T-helper 1 cell (primary cell): ENCODE measurements at places on chromosomes 5 and 9.

GRCh38 chr9:98745470-98745869, 36.7 kb upstream of the GABBR2 start:
- DNase-seq, result no peak

DNA sequence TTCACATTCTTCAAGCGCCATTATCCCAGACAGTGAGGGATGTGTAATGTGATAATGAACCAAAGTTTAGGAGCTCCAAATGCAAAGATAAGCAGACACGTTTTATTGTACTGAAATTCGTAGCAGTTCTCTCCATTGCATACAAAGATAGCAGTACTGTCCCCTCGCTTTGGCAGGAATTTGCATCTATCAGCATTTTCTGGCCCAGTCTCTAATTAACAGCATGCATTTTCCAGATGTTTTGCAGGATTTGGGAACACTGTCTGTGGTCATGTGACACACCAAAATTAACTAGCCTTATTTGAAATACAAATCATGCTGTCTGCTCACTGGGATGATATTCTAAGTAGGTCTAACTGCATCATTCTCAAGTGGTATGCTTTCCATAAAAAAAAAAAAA, 235.9 kb upstream of the TRPM3 start:
- DNase-seq, result no peak

GRCh38 chr9:115593587-115594091, 475.7 kb upstream of the TNC start:
- DNase-seq, result no peak

- DNase-seq, result no peak
Measured at GRCh38 chr9:36457836-36458429, 57.9 kb upstream of the RNF38 start.

GRCh38 chr9:106707291-106707690, 155.7 kb upstream of the ZNF462 start:
- DNase-seq, result no peak

DNA sequence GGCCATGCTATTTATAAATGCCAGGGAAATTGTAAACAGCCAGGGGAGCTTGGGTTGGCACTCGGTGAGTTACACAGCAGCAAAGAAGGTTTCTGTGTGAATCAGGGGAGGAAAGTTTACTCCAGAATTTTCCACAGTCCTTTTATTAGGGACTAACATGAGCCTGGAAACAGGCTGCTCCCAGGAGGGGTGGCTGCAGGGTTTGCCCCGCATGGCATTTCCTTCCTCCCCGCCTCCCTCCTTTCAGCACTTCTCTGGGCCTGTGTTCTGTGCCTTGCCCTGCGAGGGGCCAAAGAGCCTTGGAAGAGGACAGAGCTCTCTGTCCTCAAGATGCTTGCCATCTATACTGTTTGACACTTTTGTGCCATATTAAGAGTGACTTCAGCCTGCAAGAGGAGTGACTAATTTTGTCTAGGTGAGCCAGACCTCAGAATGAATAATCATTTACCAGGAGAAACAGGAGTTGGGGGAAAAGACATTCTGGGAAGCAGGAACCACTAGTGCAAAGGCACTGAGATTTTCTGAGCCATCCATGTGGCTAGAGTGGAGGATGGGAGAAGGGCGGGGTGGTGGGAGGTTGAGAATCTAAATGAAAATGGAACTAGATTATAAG, 1.8 kb downstream of the GSN start:
- no peak for DNase-seq

- no peak for DNase-seq
Measured at GRCh38 chr5:151295138-151295537, 8.4 kb downstream of the SLC36A3 start.

DNA sequence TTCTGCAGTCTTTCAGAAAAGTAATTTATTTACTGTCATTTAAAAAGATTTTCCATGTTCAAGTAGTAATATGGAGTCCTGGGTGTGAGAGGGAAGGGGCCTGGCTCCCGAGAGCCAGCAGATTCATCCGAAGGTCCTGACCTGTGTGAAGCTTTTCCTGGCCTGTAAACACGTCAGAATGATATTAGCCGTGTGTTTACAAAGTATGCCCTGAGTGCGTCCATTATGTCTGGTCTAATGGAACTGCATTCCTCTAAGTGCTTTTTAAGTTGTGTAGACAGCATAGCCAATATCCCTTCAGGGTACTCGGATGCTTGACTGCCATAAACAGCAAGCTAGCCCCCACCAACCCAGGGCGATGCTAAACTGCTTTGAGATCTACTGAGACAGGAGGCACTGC, 495.2 kb downstream of the AGTPBP1 start:
- no peak for DNase-seq

GRCh38 chr9:129548571-129549135, 72.2 kb downstream of the C9orf50 start:
- no peak for DNase-seq

- DNase-seq, result no peak
Measured at GRCh38 chr5:132055441-132055807, 5.0 kb upstream of the IL3 start.

GRCh38 chr9:99162759-99163364, 57.9 kb downstream of the TGFBR1 start:
- no peak for DNase-seq

- peak; percentile 58 for DNase-seq
Measured at GRCh38 chr5:159316519-159317383, 13.5 kb downstream of the IL12B start.

DNA sequence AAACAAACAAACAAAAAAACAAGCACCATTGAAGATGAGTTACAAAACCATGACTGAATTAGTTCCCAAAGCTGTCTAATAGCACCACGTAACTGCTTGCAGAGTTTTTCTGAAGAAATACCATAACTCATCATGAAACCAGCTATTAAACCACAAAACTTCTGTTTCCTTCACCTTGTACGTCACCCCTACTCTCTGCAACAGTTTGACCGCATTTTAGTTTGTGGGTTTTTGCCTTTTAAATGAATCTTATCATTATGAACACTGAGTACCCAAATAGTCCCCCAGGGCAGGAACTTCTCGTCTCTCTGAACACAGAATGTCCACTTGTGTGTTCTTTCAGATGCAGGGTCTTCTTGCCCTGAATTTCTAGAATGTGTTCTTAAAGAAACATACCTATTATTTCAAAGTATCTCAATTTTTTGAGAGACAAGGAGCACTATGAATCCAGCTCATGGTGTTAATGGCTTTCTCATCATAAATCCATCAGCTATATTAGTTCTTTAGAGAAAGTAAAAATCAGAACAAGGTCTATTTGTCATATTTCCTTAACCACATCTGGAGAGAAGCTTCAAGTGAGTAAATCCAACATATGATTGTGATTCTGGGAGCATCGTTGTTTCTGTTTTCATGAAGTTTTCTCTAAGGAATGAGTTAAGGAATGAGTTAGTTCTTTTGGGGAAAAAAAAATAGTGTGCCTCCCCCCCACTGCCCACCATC, 210.6 kb downstream of the AUH start:
- DNase-seq, result no peak

- DNase-seq, result no peak
Measured at GRCh38 chr9:38006163-38006562, 62.9 kb downstream of the SHB start.

GRCh38 chr5:123807177-123807945, 295.4 kb downstream of the CSNK1G3 start:
- no peak for DNase-seq

DNA sequence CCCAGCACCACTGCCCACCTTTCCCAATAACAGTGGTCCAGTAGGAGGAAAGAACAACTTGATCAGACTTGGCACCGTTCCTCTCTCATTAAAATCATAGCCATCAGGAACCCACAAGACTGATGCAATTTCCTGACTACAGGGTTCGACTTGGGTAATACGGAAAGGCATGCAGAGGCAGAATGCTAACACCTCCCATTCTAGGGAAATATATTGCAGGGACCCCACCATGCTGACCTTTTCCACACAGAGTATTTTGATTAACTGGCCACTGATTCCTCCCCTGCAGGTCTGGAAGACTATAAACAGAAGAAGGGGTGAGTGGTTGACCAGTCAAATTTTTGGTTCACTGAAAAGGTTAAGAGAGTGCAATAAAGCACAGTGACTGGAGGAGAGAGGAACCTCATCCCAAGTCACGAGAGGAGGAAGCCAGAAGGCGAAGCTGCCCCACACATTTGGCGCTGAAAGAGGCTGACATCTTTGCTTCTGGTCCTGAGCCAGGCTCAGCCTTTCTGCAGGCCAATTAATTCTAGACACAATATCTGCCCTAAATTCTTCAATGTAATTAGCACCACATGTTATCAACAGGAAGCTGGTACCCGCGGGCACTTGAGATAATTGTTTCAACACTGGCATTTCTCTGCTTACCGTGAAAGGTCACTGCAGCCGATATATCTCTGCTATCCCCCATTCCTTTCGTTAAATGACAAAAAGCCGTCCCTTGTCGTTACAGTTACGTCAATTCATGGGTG, 64.7 kb upstream of the SPOCK1 start:
- no peak for DNase-seq

GRCh38 chr5:179497636-179498340, 52.6 kb upstream of the RUFY1 start:
- DNase-seq, result no peak

DNA sequence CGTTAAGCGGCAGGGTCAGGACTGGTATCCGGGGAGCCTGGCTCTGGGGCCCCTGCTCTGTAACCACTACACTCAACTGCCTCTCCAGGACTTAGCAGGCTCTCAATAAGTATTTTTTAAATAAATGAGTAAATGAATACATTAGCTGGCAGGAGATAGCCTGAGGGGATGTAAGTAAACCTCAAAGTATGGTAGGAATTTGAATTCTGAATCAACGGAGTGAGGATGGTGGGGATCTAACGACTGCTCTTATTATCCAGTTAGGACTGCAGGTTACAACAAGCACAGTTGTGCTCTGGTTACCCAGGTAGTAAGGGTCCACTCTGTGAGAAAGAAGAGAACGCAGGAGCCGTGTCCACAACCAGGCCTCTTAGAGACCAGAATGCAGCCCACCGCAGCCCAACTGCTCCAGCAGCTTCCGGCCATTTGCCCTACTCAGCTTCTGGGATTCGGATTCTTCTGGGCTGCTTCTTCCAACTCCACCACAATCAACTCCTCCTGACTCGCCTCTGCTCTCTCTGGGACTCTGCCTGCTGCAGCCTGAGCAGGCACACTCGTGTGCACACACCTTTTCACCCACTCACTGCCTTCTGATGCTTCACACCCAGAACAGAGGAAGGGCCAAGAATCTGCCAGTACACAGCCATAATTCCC, 52.6 kb downstream of the MED27 start:
- DNase-seq, result no peak

DNA sequence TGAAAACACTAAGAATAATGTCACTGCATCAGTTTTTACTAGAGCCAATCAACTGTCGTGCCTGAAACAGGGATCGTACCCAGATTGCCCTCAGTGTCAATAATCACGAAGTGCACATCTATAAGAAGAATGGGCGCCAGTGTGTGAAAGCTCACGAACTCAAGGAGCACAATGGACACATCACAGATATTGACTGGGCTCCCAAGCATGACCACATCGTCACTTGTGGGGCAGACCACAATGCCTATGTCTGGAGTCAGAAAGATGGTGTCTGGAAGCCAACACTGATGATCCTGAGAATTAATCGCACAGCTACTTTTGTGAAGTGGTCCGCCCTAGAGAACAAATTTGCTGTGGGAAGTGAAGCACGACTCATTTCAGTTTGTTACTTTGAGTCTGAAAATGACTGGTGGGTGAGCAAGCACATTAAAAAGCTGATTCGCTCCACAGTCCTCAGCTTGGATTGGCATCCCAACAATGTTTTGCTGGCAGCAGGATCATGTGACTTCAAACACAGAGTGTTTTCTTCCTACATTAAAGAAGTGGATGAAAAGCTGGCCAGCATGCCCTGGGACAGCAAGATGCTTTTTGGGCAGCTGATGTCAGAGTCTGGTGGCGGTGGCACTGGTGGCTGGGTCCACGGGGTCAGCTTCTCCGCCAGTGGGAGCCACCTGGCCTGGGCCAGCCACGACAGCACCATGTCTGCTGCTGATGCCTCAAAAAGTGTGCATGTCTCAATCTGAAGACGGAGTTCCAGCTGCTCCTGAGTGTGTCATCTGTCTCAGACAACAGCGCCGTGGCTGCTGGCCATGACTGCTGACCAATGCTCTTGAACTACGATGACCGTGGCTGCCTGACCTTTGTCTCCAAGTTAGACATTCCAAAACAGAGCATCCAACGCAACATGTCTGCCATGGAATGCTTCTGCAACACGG, 32.2 kb downstream of the NSA2 start:
- DNase-seq, result no peak

DNA sequence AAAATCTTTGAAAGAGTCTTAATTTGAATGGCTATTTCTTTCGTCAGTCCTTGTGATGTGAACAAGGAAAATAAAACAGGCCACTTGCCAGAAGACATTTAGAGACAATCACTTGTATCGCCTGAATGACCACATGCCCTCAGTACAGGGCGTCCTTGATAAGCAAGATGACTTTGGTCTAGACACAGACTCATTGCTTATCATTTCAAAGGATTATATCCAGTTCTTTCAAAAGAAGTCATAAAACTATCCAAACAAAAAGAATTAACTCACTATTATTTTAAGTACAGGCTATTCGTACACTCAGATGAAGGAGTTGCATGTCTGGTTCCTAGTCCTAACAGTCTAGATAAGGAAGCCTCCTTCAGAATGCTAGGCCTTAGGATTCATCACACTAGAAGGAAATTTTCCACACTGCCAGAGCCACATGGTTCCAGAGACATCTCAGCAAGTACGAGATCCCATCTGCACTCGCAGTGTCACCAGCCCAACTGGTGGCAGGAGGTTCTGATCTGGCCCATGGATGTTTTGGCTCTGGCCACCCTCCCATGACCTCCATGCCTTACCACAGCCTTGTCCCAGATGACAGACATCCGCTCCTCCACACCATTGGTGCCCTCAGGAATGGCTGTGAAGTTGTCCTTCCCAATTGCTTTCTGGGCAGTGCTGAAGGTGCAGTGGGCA, 109.6 kb downstream of the DPYSL3 start:
- no peak for DNase-seq

DNA sequence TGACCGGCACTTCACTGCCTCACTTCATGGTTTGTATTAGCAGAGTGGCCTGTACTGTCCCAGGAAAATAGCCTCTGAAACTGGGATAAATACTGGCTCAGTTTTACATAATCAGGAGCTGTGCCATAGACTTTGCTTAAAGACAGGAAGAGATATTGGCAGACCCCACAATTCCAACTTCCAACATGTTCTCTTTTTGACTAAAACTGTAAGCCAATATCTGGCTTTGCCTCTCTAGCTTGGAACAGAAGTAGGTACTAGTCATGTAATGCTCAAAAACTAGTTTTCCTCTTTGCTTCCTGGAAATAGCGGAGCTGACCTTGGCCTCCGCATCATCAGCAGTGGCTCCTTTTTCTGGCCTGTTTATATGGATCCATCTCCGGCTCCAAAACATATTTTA, 276.9 kb downstream of the CDH9 start:
- no peak for DNase-seq
